ENCODE measurements at places on chromosomes 1 and 21.

- no peak for DNase-seq
These were observed 164.9 kb downstream of the CAMTA1 start for GRCh38 chr1:6950001-6950765.

DNA sequence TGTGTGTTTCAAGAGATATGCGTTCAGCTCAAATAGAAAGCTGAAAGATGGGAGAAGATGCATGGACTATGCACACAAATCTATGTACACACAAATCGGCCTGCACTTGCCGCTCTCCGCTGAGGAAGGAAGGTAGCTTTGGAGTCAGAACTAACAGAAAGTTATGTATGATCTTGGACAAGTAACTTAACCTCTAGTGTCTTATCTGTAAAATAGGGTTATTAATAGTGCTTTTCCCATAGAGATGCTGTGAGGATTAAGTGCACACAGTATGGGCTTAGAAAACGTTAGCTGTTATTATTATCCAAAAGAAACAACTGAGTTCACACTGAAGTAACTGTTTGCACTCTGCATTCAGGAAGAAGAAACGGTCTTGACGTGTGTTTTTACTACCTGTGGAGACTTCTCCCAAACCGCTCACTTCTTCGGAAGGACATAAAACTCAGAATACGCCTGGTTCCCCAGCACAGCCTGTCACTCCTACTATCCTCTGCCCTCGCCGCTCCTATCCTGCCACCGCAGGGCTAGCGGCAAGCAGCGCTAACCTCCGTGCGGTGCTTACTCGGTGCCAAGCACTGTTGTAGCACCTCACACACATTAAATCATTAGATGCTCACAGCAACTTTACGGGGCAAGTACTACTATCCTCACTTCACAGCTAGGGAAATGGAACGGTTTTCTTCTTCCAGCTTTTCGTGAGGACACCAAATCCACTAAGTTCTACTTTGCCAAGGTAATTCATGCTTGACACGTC, 1.3 kb downstream of the TGFBR3 start:
- no peak for DNase-seq

DNA sequence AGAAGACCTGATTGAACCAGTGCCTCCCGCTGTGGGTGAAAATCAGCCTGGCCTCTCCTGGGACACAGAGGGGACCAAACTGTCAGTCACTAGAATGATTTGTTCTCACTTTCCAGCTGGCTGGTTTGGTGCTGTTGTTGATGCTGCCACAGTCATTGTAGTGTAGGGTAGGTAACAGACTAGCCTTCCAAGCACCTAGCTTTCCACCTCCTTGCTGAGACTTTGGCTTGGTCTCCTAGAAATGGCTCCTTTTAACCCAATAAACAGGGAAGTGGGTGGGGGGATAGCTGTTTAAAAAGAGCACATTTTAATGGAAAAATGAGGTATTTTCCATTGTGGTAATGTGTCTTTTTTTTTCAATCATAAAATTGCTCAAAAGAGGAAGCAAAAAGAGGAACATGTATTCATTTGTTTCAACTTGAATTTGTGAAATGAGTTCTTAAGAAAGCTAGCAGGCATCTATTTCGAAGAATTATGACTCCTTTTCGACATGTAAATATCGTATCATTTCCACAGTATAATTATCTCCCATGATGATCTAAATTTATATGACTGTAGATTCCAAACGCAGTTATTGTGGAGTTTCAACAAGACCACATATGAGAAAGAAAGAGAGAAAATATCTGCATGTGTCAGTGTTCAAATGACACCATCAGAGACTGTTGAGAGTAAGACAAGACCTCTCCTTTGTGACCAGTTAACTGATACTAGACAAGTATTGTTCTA, 190.1 kb downstream of the HLX start:
- no peak for DNase-seq

GRCh38 chr1:178528953-178529335, 16.0 kb downstream of the TEX35 start:
- DNase-seq, result no peak

- DNase-seq, result no peak
These were observed 259.8 kb downstream of the LMO4 start for GRCh38 chr1:87588495-87588894.

- no peak for DNase-seq
These were observed 3.8 kb upstream of the PADI3 start for GRCh38 chr1:17244821-17245740.

Data from HuH-7 (cell line).